GDM1 (cell line): ENCODE measurements at places on chromosomes 4 and X.

DNA sequence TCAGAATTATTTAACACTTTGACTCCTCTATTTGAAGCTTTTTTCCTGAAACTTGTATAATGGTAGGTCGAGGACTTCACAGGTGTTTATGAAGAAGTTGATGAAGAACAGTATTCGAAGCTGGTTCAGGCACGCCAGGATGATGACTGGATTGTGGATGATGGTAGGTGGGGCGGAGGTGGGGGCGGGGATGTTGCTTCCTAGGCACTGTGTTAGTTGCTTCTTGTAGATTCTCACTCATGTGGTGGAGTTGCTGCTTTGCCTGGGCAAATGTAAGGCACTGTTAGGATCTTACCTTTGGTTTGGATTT is 9.4 kb downstream of the POLA1 start:
- no peak for DNase-seq

DNA sequence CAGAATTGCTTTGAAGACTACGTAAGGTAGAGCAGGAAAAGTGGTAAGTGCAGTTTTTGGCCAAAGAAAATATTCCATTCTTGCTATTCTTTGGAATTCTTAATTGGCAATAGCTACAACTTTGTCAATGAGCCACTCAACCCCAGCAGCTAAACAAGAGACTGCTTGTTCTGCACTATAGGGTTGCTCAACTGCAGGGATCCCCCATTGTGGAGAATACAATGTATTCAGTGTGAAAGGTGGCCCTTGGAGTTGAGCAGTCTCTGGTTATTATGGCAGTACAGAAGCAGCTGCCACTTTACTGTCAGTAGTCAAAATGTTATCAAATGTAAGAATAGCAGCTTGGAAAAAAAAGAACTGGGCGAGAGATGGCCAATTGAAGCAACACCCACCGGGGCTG is 808.7 kb downstream of the CENPC start:
- DNase-seq, result no peak

DNA sequence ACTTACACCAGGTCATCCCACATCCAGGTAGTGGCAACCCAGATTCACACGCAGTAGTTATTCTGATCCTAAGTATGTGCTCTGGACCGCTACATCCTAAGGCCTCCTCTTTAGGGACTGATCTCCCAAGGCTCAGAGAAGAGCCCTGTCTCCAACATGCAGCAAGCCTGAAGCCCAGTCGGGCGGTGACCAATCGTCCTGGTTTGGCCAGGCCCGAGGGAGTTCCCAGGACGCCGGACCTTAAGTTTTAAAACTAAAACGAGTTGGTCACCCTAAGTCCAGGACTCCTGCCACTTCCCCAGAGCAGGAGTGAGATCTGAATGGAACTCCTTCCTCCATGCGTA is 385 bp downstream of the LYAR start:
- no peak for DNase-seq

DNA sequence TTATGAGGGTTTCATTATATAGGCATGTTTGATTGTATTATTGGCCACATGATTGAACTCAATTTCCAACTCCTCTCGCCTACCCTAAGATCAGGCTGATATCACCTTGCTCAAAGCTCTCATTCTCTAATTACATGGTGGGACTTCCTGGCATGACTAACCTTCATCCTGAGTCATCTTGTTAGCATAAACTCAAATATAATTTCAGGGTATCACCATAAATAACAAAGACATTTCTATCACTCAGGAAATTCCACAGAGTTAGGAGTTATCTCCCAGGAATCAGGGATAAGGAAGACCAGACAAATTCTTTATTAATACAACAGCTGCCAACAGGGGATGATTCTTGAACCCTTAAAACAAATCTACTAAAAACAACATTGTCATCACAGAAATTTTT is 90.7 kb downstream of the NDST3 start:
- no peak for DNase-seq

DNA sequence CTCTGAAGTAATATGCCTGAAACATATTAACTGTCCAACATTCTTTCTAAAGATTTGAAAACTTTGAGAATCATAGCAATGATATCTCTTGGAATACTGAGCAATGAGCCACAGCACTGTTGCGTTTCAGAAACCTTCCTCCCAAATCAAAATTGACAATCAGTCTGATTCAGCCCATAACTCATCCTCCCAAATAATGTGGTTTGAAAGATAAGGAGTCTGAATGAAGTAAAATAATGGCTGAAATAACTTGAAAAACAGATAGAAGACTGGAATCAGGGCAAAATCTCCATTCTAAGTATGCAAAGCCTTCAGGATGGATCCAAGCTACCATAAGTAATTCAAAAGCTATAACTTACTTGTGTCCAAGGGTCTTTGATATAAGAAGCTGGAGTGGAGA is 98.6 kb upstream of the PLS3 start:
- DNase-seq, result no peak

- no peak for DNase-seq
These were observed 2.2 kb downstream of the GRID2 start for GRCh38 chr4:92305878-92306520.

- DNase-seq, result no peak
These were observed 5.0 kb downstream of the GPR78 start for GRCh38 chr4:8585186-8585585.

GRCh38 chrX:142149919-142150318 is 55.2 kb downstream of the MAGEC2 start:
- no peak for DNase-seq

- DNase-seq, result no peak
These were observed 2.7 kb downstream of the GRIA3 start for GRCh38 chrX:123186801-123187200.

DNA sequence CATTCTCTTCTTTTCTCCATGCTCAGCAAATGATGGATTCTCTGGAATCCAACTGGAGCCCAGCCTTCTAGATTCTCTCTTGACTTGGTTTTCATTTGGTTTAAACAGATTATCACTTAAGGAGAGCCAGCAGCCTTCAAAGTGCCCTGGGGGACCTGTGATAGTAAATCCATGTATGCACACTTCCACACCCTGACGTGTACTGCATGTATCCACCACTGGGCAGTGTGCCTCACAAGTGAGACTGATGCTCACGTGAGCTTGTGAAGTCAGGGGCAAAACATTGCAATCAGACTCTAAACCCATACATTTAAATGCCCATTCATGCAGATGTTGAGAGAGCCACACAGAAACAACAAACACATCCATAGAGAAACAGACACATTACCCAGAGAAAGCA is 28.0 kb upstream of the SETD7 start:
- DNase-seq, result no peak

DNA sequence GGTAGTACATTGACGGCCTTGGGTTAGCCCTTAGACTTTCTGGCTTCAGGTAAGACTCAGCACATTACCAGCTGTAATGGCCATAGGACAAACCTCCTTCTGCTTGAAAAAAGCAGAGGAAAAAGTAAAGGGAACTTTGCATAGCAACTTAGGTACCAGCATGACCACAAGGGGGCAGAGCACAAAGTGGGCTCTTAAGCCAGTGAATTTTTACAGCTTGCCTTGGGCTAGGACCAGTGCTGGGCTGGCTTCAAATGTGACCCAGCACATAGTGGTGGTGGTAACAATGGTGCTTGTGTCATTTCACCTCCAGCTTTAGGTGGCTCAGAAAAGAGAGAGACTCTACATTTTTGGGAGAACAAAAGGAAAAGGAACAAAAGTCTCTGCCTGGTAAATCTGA is 66.1 kb downstream of the KLHL4 start:
- DNase-seq, result no peak

DNA sequence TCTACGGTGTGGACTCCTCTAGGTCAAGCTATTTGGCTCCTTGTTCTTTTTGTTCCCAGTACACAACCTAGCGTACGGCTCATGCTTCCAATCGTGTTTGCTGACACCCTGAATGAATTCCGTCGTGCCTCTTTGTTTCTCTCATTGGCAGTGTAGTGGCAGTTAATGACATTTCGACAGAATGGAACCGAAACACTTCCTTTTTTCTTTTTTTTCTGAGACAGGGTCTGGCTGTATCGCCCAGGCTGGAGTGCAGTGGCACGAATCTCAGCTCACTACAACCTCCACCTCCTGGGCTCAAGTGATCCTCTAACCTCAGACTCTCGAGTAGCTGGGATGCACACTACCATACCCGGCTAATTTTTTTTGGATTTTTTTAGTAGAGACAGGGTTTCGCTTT is 113.3 kb upstream of the ATP6AP2 start:
- no peak for DNase-seq

- no peak for DNase-seq
These were observed 34.6 kb downstream of the LIMCH1 start for GRCh38 chr4:41572516-41572915.

GRCh38 chr4:2247128-2248043 is 5.5 kb upstream of the HAUS3 start:
- DNase-seq, result no peak

GRCh38 chrX:110022599-110023448 is 19.9 kb downstream of the TMEM164 start:
- DNase-seq, result no peak

DNA sequence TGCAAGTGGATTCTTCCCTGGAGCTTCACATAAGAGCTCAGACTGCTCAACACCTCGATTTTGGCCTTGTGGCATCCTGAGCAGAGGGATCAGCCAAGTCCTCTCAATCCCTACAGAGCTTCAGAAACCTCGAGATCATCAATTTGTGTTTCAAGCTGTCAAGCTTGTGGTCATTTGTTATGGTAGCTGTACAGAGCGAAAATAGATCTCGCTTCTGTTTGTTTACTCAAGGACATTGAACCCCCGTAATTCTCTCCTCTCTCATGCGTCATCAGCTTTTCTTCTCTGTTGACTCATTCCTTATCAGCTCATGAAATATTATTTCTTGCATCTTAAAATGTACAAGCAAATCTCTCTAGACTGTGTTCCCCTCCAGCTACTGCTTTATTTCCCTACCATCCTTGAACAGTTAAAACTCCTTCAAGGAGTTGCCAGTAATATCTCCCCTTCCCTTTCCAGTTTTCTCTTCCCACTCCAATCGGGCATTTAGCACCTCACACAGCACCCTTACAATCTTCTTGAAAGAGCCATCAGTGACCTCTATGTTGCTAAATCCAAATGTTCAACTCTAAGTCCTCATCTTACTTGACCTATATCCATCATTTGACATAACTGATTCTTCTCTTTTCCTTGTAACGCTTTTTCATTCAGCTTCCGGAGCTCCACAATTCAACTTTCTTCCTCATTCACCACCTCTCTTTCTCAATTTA is 106.2 kb upstream of the FAT1 start:
- no peak for DNase-seq

DNA sequence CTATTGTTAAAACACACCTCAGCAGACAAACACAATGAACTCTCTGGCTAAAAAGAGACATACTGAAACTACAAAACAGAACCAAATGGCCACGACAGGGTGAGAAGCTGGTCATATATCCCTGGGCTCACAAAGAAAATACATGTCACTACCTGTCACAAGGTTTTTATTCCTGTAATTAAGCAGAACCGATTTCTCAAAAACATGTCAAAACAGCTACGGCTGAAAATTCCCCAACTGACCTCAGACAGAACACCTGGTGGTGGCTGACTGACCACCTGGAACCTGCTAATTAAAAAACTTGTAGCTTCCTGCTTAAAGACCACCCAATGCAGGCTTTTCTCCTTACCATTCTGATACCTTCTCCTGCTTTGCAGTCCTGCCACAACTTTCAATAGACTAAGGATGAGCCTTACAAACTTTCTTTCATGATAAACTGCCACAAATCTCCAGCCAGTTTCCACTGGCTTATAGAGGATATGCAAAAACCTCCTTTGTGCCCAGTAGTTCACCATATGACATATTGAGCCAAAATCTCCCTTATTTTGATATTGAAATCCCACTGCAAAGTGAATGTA is 571.9 kb downstream of the SPOCK3 start:
- DNase-seq, result no peak

GRCh38 chr4:74444891-74445642 is at the start of gene AREG:
AREG (plus strand) TSS chr4:74445136; CDS start chr4:74445346, 210 bp downstream.
- peak; percentile 32 for DNase-seq

DNA sequence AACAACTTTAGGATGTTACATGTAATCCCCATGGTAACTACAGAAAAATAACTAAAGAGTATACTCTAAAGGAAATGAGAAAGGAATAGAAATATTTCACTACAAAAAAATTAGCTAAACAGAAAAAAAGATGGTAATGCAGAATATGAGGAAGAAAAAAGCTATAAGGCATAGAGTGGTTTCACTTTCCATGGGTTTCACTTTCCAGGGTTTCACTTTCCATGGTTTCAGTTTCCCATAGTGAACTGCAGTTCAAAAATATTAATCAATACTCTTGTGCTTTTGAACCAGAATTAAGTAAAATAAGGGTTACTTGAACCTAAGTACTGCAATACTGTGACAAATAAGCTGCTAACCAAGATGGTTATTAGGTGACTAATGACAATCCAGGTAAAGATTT is 42.0 kb downstream of the NPFFR2 start:
- DNase-seq, result no peak

GRCh38 chrX:576904-577560 is 53.6 kb upstream of the SHOX start:
- no peak for DNase-seq

- no peak for DNase-seq
These were observed 168.2 kb upstream of the PPARGC1A start for GRCh38 chr4:24057915-24058559.

DNA sequence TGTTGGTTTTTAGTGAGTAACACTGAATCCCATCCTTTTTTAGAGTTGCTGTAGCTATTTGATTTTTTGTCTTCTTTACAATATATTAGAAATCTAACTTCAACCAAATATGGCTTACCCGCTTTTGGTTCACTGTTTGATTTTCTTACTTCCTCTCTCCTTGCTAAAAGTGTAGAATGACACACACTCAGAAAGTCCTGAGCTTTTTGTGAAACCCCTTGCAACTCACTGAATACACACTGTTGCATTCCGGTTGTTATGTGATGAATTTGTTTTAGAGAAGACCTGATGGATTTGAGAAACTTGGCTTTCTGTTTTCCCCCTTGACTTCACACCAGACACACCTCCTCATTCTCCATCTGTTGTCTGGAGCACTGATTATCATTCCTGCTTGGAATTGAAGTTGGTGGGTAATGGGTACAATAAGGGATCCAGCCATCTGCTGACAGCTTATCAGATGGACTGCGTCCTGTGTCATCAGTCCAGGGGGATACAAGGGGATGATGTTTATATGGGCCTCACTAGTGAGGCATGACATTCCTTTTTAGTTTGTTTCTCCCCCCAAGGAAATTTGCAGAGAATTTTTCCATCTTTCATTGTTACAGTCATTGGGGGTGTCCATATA is 5.2 kb downstream of the TMEM164 start:
- no peak for DNase-seq

- DNase-seq, result no peak
These were observed 399.6 kb upstream of the NDST3 start for GRCh38 chr4:117634716-117635115.

- no peak for DNase-seq
These were observed 46.4 kb upstream of the FGG start for GRCh38 chr4:154658680-154659405.

DNA sequence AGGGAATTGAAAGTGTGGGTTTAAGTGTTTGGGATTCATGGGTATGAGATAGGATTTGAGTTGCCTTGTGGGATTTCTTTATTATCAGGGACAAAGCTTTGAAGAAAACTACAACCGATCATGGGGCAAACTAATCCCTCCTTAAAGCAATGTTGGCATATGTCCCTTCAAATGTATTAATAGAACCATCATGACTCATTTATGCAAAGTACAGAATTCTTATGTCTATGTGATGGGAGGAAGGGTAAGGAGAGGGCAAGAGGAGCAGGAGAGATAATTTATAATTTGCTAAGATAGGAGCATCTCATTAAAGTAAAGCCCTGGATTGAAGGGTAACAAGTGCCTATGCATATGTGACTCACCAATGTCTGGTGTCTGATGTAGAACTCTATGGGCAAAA is 94.2 kb downstream of the PHEX start:
- DNase-seq, result no peak
